Fibroblast of skin of left biceps (primary cell): ENCODE measurements at places on chromosomes 16 and 17.
A peak's percentile ranks its signal among the peaks of the same experiment; 100 is the strongest.

- DNase-seq, result no peak
Measured at GRCh38 chr17:71398025-71398424, 722.8 kb upstream of the SOX9 start.

DNA sequence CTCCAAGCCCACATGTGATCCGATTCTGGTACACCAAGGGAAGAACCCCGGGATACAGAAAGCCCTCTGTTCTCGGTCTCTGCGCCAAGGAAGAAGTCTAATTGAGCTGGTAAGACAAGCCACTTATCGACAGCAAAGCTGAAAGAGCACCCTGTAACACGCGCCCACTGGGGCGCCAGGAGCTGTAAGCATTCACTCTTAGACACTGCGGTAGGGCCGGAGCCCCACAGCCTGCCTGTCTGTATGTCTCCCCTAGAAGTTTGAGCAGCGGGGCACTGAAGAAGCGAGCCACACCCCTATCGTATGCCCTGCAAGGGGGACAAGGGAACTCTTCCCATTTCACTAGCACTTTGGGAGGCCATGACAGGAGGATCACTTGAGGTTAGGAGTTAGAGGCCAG, 27.0 kb upstream of the MEIOC start:
- no peak for DNase-seq

GRCh38 chr16:11497851-11498289, 88.8 kb downstream of the LITAF start:
- no peak for DNase-seq

GRCh38 chr17:17171186-17171585, 34.9 kb downstream of the PLD6 start:
- DNase-seq, result no peak

DNA sequence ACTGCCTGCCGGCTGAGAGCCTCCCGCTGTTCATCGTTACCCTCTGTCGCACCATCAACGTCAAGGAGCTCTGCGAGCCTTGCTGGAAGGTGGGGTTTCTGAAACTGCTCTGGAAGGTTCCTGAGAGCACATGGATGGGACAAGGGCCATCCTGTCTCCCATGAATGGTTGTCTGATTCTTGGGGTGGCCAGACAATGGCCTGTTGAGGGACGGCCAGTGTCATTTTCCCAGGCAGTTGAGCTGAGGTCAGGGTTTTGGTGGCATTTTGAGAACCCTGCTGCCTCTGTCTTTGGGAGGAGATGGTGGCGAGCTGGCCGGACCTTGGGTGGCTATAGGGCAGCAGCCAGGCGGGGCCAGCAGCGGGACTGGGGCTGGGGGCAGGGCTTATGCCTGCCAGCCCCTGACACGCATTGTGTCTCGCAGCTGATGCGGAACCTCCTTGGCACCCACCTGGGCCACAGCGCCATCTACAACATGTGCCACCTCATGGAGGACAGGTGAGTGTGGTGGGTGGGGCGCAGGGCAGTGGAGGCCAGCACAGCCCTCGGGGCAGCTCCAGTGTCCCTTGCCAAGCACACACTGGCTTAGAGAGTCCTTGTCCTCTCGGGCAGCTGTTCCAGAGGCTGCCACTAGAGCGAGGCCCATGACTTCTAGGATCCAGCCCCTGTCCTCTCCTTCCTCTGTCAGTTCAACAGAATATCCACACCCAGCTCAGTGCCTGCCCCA, 9.1 kb downstream of the TSC2 start:
- no peak for DNase-seq

DNA sequence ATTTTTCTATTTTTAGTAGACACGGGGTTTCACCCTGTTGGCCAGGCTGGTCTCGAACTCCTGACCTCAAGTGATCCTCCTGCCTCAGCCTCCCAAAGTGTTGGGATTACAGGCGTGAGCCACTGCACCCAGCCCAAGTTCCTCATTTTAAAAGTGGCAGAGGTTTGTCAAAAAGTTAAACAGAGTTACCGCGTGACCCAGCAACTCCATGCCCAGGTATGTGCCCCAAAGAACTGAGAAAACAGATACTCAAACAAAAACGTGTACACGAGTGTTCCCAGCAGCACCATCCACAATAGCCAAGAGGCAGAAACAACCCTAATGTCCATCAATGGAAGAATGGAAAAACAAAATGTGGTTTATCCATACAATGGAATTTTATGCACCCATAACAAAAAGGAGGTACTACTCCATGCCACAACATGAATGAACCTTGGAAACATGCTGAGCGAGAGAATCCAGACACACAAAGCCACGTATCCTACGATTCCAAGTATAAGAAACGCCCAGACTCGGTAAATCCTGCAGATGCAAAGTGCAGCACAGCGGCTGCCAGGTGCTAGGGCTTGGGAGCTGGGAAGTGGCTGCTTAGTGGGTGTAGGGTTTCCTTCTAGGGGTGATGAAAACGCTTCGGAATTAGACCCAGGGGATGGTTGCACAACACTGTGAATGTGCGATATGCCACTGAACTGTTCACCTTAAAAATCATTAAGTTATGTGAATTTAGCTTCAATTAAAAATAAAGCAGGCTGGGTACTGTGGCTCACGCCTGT, 24.8 kb downstream of the ADCY9 start:
- no peak for DNase-seq

DNA sequence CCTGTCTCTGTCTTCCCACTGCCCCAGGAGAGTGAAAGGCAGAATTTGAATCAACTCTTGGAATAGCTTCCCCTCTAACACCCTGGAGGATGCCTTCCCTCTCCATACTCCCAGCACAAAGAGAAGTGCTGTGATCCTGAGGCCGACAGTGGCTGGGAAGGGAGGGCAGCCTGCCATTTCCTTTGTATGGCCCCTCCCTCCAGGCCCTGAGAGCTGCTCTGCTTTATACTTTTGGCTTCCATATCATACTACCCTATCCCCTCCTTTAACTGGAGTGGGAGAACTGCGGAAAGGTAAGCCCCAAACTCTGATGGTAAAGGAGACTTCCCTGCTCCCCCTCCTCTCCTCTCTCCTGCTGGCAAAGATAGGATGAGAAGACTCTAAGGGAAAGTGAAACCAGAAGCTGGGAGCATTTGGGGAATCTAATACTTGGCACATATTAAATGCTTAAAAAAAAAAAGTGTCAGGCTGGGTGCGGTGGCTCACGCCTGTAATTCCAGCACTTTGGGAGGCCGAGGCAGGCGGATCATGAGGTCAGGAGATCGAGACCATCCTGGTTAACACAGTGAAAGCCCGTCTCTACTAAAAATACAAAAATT, 4.1 kb upstream of the MED24 start:
- DNase-seq, result no peak

DNA sequence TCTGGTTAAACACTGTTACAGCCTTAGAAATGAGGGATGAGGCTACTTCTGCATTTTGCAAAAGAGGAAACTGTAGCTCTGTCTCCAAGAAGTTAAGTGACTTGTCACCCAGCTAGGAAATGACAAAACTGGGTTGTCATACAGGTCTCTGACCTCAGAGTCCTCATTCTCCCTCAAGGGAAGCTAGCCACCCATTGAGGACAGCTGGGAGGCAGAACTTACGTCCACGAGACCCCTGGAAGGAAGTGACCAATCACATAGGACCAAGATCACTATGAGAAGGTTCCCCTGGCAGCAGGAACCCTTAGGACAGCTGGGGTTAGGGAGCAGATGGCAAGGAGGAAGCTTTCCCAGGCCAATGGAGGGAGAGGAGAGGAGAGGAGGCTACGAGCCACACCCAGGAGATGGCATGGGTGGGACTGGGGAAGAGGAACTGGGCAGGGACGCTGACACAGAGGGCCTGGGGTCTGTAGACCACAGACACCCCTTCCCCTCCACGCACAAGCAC, 11.2 kb downstream of the METTL22 start:
- DNase-seq, result no peak

- peak; percentile 60 for DNase-seq
Measured at GRCh38 chr17:17044846-17045561, 2.7 kb downstream of the MPRIP start.

GRCh38 chr16:47052666-47053640, 79.5 kb upstream of the DNAJA2 start:
- no peak for DNase-seq

- DNase-seq, result no peak
Measured at GRCh38 chr17:58513267-58513964, 1.0 kb downstream of the MTMR4 start.
